ENCODE measurements at places on chromosomes 7 and 10.

- DNase-seq = no peak
Observed at GRCh38 chr7:39386718-39387117, 179.5 kb upstream of the YAE1 start.

GRCh38 chr7:83520726-83521125 lies 128.2 kb downstream of the SEMA3E start:
- DNase-seq = no peak

DNA sequence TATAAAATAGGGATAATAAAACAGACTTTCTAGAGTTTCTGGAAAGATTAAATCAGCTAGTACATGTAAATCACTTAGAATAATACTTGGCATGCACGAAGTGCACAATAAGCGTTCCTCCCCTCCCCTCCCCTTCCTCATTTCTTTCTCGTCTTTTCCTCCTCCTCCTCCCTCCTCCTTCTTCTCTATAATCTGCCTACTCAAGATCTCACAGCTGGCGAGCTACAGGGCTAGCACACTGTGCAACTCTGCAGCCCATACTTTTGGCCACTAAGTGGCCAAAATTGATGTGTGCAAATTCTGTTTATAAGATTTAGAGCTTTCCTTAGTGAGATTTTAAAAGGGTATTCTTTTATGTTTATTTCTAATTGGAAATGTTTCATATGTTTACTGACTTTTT lies 565.3 kb downstream of the PHTF2 start:
- DNase-seq = no peak

GRCh38 chr7:36058020-36058592 lies 94.9 kb upstream of the EEPD1 start:
- no peak for DNase-seq

DNA sequence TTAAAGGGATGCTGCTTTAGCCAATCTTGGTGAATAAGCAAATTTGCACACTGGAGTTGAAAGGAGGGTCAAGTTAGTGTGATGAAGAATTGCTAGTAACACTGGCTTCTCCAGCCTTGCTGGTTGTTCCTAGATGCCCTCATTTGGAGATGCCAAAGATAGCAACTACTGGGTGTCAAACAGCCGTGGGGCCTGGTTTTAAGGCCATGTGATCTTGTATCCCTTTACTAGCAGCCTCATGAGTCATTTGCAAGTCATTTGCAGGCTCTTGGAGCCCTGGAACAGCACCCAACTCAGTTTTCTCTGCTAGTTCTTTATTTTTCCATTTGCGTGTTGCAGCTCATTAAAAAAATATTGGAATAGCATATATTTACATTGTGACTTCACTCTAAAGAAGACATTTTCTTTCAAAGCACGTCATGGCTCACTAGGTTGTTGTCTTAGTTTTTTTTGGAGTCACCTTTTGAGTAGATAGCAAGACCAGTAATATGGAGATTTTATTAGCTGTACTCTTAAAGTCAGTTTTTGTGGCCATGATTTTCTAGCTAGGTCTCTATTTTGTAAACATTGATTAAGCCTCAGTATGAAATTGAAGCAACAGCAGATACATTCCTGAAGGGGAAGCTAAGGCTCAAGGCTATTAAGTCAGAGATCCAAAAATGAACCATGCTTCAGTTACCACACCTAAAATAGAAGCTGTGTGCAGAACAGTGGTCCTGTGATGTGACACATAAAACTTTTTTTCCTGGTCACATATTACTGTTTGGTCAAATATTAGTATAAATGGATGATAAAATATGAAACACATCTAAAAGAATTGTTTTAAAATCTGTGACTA lies 1.3 kb downstream of the LSMEM1 start:
- no peak for DNase-seq

- no peak for DNase-seq
Observed at GRCh38 chr7:38846280-38846679, 62.7 kb downstream of the VPS41 start.

All from activated CD4-positive, alpha-beta T cell treated with anti-CD3 and anti-CD28 coated beads, Interleukin-2, amount 10 ng/mL, durations not matched to agents 7 days and 5 days (primary cell).